Aorta (tissue), 5 donors: ENCODE measurements at places on chromosomes 12 and 14. TPM values are rescaled to one million over a fixed set of nuclear protein-coding genes. Genes with fewer than 3 reads are reported as not detected.

GRCh38 chr14:35083530-35084150 is 37.6 kb downstream of the FAM177A1 start:
- H3K36me3 ChIP-seq, result peaks cover 4% of the 10 kb centered on the region
- no peak overlapping the region for H3K27ac ChIP-seq
- no peak overlapping the region for H3K4me3 ChIP-seq
- H3K4me1 ChIP-seq, result no peaks in the 10 kb centered on the region

DNA sequence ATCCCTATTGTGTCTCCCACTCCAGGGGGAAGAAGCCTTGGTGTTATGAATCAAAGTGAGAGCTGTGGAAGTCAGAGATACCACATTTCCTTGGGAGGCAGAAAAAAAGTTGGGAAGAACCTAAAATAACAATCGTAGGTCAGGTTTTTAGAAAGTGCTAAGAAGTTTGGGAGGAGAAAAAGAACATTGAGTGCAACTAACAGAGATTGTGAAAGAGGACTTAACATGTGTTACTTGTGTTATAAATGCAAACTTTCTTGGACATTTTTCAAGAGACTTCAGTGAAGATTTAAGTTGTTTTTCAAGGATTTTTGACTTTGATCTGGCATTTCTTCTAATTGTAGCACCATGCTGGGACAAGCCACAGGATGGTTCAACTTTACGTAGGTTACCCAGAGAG is 7.8 kb upstream of the ERP27 start:
- no peaks in the 10 kb centered on the region for H3K27me3 ChIP-seq
- H3K4me1 ChIP-seq, result peaks cover 5% of the 10 kb centered on the region
- DNase-seq, result no peak
- no peak overlapping the region for H3K4me3 ChIP-seq
- H3K27ac ChIP-seq, result no peak overlapping the region

DNA sequence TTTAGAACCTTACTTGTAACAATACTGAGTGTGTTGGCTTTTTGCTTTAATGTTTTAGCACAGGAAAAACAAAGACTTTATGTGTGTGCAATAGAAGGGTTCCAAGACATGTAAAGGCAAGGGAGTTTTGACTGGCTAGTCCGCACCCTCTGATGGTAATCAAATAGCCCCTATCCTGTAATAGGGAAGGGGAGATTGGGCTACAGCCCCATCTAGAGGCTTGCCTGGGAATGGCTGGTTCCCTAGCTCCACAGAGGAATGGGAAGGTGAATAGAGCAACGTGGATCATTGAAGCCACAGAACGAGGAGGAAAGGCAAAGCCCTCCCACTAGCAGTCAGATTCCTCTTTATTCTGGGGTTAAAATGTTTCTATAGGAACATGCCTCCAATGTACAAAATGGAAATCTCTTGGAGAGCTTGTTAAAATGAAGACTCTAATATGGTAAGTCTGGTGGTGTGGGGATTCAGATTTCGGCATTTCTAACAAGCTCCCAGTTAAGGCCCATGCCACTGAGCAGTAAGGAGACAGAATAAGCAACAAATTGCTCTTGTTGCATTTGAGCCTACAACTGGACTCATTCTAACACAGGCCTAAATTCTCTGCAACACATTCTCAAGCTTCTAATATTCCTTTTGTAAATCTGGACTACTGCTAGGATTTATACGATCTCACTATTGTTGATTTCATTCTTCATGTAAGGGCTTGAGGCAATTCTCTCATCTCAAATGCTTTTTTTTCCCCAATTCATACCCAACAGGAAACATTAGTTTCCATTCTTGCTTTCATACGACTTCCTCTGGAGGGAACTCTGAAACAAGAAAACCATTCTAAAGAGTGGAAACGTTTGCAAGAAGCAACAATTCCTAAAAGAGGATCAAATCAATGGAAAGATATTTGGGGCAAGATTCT is 57.1 kb downstream of the NIN start:
- no peaks in the 10 kb centered on the region for H3K36me3 ChIP-seq
- H3K4me3 ChIP-seq, result no peak overlapping the region
- no peaks in the 10 kb centered on the region for H3K27me3 ChIP-seq

DNA sequence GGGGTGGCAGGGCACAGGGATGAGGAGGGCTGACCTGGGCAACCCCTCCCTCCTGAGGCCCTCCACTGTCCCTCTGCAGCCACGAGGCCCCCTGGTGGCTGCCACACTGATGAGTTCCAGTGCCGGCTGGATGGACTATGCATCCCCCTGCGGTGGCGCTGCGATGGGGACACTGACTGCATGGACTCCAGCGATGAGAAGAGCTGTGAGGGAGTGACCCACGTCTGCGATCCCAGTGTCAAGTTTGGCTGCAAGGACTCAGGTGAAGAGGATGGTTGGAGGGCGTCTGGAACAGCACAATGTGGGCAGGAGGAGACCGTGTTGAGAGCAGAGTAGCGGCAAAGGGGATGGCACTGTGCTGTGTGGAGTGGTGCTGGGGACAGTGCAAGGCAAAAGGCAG is 25.7 kb upstream of the LRP1-AS start:
- DNase-seq, result no peak
- no peaks in the 10 kb centered on the region for H3K27me3 ChIP-seq
- no peak overlapping the region for H3K27ac ChIP-seq
- H3K4me3 ChIP-seq, result no peak overlapping the region
- no peaks in the 10 kb centered on the region for H3K4me1 ChIP-seq

DNA sequence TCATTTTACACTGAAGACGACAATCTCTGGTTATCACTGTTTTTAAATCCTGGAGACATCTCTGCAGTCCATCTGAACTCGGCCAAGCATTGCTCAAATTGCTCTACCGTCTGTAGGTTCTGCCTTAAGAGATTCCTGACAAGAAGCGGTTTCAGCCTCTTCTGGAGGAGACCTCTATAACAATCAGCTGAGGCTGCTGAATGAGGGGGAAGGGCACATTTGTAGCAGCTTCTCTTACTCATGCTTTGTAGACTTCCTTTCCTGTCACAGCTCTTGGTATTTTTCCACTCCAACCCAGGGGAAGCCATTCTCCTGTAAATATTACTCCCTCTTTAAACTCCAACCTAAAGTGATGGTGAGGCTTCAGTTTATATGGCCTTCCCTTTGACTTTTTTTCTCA is 3.0 kb downstream of the ARG2 start:
- H3K36me3 ChIP-seq, result no peaks in the 10 kb centered on the region
- H3K27ac ChIP-seq, result peak overlapping the region; percentile 80
- H3K4me1 ChIP-seq, result no peaks in the 10 kb centered on the region
- DNase-seq, result peak; percentile 62

GRCh38 chr14:25011095-25011494 is 38.9 kb downstream of the STXBP6 start:
- H3K36me3 ChIP-seq, result no peaks in the 10 kb centered on the region
- no peak overlapping the region for H3K4me3 ChIP-seq
- no peak for DNase-seq
- H3K27ac ChIP-seq, result no peak overlapping the region

DNA sequence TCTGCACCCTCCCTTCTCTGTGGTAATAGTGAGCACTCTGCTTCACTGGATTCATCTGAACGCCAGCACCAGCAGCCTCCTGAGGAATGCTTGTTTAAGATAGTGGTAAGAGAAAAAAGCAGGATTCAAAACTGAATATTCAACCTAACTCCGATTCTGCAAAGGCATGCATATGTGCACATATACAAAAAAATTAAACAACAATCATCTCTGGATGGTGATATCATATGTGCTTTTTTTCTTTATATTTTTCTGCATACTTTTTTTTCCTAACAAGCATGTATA is 9.8 kb downstream of the TMEM229B start:
- H3K4me1 ChIP-seq, result no peaks in the 10 kb centered on the region
- H3K36me3 ChIP-seq, result no peaks in the 10 kb centered on the region
- no peak overlapping the region for H3K4me3 ChIP-seq
- DNase-seq, result no peak

- H3K4me1 ChIP-seq, result no peaks in the 10 kb centered on the region
- no peaks in the 10 kb centered on the region for H3K27me3 ChIP-seq
- DNase-seq, result no peak
- no peak overlapping the region for H3K27ac ChIP-seq
Measured at GRCh38 chr12:116766746-116767145, 28.6 kb downstream of the RNFT2 start.

DNA sequence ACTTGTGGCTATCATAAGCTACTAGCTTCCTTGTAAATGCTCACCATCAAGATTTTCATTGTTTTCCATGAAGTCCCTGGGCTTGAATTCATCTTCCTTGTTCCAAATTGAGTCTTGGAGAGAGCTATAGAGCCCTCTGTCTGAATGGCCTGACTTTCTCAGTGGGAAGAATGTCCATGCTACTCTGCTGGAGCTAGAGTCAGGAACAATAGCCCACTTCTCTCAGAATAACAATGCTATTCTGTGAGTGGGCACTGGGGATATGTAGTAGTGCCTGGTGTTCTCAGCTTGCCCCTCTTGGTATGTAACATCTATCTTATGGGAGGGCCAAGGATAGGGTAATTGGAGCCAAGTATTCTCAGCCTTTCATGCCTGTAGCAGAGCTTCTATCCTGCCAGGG is 127.6 kb upstream of the TRHDE start:
- no peak overlapping the region for H3K4me3 ChIP-seq
- no peaks in the 10 kb centered on the region for H3K4me1 ChIP-seq
- no peaks in the 10 kb centered on the region for H3K36me3 ChIP-seq

DNA sequence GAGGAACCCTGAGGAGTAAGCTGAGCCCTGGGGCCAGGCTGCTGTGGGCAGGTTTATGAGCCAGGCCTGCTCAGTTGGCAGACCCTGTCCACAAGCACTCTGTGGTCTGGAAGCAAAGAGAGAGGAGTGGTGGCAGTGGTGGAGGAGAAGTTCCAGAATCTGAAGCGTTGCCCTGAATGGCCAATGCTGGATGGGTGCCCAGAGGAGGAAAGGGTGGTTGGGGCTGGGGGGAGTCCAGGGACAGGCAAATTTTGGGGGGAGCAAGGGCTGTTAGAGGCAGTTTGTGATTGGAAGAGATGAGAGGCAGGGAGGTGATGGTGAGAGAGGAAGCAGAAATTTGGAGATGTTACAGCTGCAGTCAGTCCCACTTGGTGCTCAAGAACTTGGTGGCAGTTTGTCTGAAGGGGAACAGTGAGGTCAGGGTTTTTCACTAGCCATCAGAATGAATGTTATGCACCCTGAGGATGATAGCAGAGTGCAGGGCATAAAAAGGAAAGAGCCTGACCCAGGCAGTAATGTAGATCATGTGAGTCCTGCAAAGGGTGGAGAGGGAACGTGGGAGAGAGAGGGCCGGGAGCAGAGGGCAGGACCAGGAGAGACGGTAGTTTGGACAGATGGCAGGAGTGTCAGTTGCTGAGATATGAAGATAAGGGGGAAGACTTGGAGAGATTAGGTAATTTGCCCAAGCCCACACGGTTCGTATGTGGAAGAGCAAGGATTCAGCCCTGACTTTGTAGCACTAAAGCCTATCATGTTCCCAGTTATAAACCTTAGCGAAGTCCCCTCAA is 51.2 kb downstream of the GALNT8 start:
- DNase-seq, result no peak
- no peaks in the 10 kb centered on the region for H3K4me1 ChIP-seq
- H3K27ac ChIP-seq, result no peak overlapping the region
- H3K4me3 ChIP-seq, result no peak overlapping the region

GRCh38 chr12:93589081-93589480 is 16.6 kb downstream of the SOCS2 start:
- no peak for DNase-seq
- no peaks in the 10 kb centered on the region for H3K27me3 ChIP-seq
- no peaks in the 10 kb centered on the region for H3K4me1 ChIP-seq
- H3K4me3 ChIP-seq, result no peak overlapping the region

- H3K4me1 ChIP-seq, result no peaks in the 10 kb centered on the region
- no peak for DNase-seq
- no peak overlapping the region for H3K4me3 ChIP-seq
- peaks cover 1% of the 10 kb centered on the region for H3K36me3 ChIP-seq
Measured at GRCh38 chr14:39302124-39302810, 68.6 kb downstream of the MIA2 start.

- no peaks in the 10 kb centered on the region for H3K4me1 ChIP-seq
- no peak overlapping the region for H3K4me3 ChIP-seq
- no peaks in the 10 kb centered on the region for H3K27me3 ChIP-seq
- DNase-seq, result no peak
- H3K36me3 ChIP-seq, result no peaks in the 10 kb centered on the region
Measured at GRCh38 chr12:18546399-18546798, 191.4 kb downstream of the PLCZ1 start.

- H3K36me3 ChIP-seq, result no peaks in the 10 kb centered on the region
- no peak for DNase-seq
- no peaks in the 10 kb centered on the region for H3K27me3 ChIP-seq
- no peak overlapping the region for H3K4me3 ChIP-seq
- no peak overlapping the region for H3K27ac ChIP-seq
Measured at GRCh38 chr12:105667973-105668743, 337.7 kb downstream of the C12orf75 start.

GRCh38 chr12:52014567-52015530 is 8.1 kb downstream of the TAMALIN start:
- no peaks in the 10 kb centered on the region for H3K36me3 ChIP-seq
- no peak overlapping the region for H3K4me3 ChIP-seq
- no peaks in the 10 kb centered on the region for H3K4me1 ChIP-seq

- no peak overlapping the region for H3K27ac ChIP-seq
- no peaks in the 10 kb centered on the region for H3K36me3 ChIP-seq
- no peaks in the 10 kb centered on the region for H3K4me1 ChIP-seq
Measured at GRCh38 chr12:83818881-83819280, 1093.7 kb downstream of the SLC6A15 start.

DNA sequence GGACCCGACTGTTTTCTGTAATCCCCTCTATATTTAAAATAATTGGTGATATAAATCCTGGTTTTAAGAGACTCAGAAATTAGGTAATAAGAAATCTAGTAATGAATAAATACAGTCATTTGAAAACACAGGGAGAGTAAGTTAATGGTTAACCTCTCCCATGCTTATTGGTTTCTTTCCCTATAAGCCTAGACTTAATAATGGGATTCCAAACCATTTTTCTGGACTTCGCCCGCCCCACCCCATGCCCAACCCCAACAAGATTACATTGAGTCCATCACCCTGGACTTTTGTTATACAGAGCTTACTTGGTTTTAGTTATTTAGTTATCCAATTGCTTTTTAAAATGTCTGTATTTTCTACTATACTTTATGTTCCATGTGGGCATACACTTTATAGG is 98.7 kb downstream of the WIF1 start:
- H3K27me3 ChIP-seq, result no peaks in the 10 kb centered on the region
- DNase-seq, result no peak
- H3K4me1 ChIP-seq, result no peaks in the 10 kb centered on the region
- no peak overlapping the region for H3K27ac ChIP-seq
- no peaks in the 10 kb centered on the region for H3K36me3 ChIP-seq
- H3K4me3 ChIP-seq, result no peak overlapping the region

GPD1 gene
- 3.1 TPM for total RNA-seq

SUSD6 gene
- total RNA-seq, result 59.9 TPM

AHNAK2 gene
- 25.5 TPM for total RNA-seq

NGB gene
- not detected for total RNA-seq

IL31 gene
- total RNA-seq, result not detected

HELB gene
- total RNA-seq, result 9.9 TPM

BEGAIN gene
- 1.6 TPM for total RNA-seq

TMPRSS12 gene
- not detected for total RNA-seq

KRT77 gene
- total RNA-seq, result not detected

SERPINA3 gene
- total RNA-seq, result 220 TPM

INSM2 gene
- not detected for total RNA-seq
